ENCODE measurements at places on chromosomes 3 and 15.

DNA sequence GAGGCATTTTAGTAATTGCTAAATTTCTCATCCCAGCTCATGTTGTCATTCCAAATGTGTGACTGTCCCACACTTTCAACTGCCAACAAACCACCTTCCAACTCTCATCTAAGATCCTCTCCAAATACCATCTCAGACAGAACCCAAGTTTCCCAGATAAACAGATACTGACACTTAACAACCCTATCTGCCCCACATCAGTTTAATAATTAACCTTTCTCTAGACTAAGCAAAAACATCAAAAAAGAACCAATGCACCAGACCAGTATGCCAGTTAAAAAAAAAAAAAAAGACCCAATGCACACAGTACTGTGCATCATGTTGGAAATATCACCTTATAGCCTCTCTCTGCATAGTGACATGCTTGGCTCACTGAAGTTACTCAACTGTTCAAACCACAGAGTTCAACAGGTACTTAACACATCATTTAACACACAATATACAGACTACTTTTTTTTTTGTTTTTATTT lies 5.5 kb downstream of the SFMBT1 start:
- no peak for DNase-seq

DNA sequence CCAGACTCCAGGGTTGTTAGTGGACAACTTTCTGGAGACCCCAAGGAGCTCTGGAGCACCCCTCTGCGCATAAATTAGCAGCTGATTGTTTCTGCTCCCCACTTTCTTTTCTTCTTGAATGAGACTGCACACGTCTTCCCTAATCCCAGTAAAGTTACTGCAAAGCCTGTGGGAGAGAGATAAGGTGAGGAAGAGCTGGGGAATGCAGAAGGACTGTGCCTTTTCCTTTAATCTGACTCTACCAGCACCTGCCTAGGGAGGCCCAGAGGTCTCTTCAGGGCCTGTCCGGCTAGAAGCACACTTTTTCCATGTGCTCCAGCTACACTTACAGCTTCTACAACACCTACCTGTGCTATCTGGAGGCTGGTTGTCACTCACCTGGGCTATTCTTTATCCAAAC lies 143.8 kb downstream of the KCNMB2 start:
- DNase-seq = no peak

- no peak for DNase-seq
Measured at GRCh38 chr15:79434361-79434760, 2.2 kb downstream of the MINAR1 start.

DNA sequence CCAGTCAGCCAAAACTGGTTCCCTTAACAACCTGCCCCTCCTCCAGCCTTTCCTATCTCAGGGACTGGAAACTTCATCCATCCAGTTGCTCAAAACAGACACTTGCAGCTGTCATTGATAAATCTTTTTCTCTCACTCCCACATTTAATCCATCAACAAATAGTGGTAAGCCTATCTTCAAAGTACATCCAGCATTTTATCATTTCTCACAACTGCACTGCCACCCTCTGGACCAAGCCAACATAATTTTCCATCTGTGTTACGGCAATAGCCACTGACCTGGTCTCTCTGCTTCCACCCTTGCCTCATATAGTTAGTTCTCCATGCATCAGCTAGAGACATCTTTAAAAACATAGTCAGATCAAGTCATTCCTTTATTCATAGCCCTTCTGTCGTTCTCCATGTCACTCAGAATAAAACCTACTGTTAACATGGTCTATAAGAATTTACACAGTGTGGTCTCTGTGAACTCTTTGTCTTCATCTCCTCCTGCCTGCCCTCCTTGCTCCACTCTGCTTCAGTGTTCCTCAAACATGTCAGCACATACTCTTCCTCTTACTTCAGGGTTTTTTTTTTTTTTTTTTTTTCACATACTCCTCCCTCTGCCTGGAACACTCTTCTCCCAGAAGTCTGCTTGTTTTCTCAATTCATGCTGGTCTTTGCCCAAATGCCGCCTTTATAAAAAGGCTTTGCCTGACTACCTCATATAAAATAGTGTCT lies 102.5 kb upstream of the COL6A5 start:
- DNase-seq = peak; percentile 9

GRCh38 chr15:91526424-91526823 lies 327.1 kb upstream of the SLCO3A1 start:
- DNase-seq = no peak

- DNase-seq = no peak
Measured at GRCh38 chr15:58545307-58546065, 113.7 kb downstream of the LIPC start.

GRCh38 chr3:55521738-55522421 lies 34.8 kb upstream of the WNT5A start:
- no peak for DNase-seq

DNA sequence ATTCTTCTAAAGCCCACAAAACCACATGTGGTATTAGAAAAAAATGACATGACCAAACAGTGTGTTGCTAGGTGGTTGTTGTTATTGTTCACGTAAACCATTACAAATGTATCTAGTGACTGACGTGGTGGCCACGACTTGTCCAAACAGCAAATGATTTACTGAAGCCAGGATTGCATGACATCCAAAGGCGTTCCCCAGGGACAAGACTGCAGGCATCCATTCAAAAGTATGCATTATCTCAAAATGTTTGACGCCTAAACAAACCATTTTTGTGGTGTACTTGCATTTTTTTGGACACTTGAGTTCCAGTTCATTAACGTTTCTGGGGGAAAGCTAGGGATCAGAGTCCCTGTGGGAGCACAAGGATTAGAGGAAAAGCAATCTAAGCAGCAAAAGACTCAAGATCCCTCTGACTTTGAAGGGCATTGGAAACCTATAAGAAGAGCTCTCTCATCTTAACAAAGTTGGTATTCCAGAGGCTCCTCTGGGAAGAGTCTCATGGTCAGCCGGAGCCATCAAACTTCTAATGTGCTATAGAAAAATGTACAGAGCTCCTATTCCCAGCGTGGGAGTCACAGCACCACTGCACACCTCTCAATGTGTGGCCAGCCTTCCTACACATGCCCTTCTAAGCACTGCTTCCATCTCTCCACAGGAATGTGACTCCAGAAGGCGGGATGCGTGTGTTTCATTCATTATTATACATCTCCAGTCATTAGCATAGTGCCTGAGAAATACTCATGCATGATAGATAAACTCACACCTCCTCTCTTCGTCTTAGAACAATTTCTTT lies 62.9 kb downstream of the FBN1 start:
- no peak for DNase-seq

- no peak for DNase-seq
Measured at GRCh38 chr3:13569201-13569600, 20.3 kb downstream of the FBLN2 start.

GRCh38 chr15:50289749-50290148 lies 24.2 kb upstream of the HDC start:
- no peak for DNase-seq

- DNase-seq = no peak
Measured at GRCh38 chr15:65619626-65620290, 2.0 kb upstream of the SLC24A1 start.

- DNase-seq = no peak
Measured at GRCh38 chr3:140736863-140737460, 59.1 kb downstream of the TRIM42 start.

- no peak for DNase-seq
Measured at GRCh38 chr3:29083081-29083480, 197.8 kb upstream of the RBMS3 start.

DNA sequence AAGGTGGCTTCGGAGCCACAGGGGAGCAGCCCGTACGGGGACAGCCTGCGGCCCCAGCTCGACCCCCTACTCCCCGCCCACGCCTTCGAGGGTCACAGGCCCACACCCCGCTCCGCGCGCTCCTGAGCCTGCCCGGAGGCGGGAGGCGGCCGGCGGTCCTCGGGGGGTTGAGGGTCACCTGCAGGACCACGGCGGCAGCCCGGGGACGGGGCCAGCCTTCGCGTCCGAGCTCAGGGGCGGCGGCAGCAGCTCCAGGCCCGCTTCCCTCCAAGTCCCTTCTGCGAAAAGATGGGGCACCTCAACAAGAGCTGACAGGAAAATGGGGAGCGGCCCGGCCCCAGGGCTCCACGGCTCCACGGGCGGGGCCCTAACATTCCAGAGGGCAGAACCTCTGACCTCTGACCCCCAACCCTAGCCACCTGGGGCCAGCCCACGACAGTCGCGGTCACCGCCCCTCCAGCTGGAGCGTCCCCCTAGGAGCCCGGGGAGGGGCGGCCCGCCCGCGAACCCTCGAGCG lies 428 bp downstream of the LYSMD4 start:
- peak; percentile 30 for DNase-seq

DNA sequence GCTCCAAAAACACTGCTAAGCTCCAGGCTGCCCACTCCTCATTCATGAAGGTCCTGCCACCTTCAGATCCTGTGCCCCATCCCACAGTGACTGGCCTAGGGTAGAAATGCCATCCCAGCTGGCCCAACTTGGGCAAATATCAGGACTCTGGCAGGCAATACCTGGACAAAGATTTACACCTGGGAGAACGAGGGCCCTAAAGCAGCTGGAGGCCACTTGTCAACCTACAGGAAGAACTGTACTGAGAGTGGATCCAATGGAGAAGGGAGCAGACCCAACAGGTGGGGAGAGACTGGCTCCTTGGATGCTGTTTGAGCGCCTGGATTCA lies 57.1 kb upstream of the GATA2 start:
- DNase-seq = no peak

DNA sequence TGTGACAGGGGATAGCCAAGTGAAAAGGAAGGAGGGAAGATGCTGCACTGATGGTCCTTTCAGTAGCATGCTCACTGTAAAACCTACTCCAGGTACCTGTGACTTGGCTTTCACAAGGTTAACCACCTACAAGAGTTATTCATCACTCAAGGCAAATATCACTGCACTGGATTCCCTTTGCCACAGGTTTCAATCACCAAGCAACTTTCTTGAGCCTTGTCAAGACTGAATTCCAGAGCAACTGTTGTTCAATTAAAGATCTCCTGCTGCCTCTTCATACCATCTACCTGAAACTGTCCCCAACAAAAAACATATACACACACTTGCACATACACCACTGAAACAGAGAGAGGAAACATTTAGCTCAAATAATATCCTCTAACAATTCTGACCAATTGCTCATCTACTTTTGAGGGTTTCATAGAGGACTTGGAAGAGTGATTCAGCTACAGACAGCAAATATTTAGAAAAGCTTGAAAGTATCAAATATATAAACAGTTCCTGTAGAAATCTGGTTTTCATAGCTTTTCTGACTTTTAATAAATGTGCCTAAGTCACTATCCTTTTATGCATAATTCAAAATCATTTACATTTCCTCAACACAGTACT lies 6.5 kb downstream of the IGF2BP2 start:
- DNase-seq = no peak

GRCh38 chr15:46386356-46386755 lies 751.5 kb downstream of the SQOR start:
- no peak for DNase-seq

DNA sequence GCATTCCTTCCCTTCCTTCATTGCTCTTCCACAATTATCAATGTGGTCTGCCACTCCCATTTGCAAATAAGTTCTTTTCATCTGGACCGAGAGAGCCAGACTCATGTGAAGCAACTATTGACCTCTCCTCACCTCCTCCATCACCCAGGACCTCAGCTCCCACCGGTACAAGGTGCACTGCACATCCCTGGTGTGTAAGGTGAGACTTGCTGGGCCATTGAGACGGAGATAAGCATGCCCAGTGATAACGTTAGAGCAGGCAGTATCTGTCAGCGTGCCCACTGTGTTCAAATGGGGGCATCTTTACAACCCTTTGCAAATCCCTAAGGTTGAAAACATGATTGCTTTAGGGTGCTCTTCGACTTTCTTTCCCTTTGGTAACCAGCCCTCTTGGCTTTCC lies 154.8 kb downstream of the ADAMTS17 start:
- no peak for DNase-seq

- no peak for DNase-seq
Measured at GRCh38 chr3:36501616-36502015, 121.3 kb downstream of the STAC start.

DNA sequence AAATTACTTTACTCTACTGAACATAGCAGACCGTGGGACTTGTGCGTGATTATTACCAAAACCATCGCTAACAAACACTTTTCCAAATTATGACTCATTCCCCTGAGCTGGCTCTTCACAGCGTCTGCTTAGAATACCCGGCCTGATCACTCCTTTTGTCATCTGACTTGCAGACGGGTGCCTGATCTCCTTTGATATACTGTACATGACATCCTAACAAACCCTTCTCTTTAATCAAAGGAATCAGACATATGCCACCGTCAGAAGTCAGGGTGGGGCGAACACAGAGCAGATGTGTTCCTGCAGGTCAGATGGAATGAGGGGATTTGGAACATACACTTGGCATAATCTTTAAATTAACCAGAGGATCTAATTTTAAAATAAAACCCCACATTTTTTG lies 48.5 kb upstream of the SH3GL3 start:
- no peak for DNase-seq

- DNase-seq = no peak
Measured at GRCh38 chr15:90709278-90709677, 7.9 kb upstream of the BLM start.

- no peak for DNase-seq
Measured at GRCh38 chr3:39284457-39284881, 4.6 kb upstream of the CX3CR1 start.

DNA sequence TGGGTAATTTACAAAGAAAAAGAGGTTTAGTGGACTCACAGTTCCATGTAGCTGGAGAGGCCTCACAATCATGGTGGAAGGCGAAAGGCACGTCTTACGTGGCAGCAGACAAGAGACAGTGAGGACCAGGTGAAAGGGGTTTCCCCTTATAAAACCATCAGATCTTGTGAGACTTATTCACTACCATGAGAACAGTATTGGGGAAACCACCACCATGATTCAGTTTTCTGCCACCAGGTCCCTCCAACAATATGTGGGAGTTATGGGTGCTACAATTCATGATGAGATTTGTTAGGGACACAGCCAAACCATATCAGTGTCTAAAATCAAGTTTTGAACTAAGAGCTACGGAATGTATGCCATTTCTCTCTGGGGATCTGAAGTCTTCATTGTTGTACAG lies 354.8 kb upstream of the C2CD4B start:
- no peak for DNase-seq

GRCh38 chr15:77629070-77630030 lies 3.4 kb downstream of the LINGO1 start:
- no peak for DNase-seq

DNA sequence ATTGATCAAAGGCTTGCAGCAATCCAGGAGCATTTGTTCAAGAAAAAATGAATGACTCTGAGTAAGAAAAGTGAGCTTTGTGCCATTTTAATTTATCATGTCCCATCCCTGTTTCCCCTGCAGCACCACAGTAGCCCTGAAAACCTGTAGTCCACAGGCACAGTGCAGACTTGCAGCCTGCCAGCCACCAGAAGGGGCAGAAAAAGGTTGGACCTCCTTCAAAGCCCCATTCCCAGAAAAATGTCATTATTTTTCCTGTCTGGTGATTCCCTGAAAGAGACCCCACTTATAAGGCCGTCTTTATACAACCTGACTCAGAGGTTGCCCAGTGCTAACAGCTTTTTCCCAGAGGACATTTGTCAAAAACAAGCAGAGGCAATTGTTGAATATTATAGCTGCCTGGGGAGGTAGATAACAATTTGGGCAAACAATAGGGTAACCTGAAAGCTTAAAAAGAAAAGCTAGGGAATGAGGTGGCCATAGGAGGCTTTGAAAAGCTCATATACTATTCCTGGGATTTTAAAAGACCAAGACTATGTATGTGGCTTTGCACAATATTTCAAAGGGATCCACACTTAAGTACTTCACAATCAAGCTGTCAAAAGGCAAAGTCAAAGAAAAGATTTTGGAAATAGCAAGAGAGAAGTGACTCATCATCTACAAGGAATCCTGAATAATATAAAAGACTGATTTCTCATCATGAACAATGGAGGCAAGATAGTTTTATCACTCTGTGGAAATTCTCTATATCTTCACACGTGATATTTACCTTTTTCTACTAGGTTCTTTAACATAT lies 136.8 kb upstream of the PLXNA1 start:
- no peak for DNase-seq

All from hematopoietic multipotent progenitor cell treated with erythropoietin and hydrocortisone succinate and interleukin-3 and kit ligand, for 15 days (in vitro differentiated cells).